ENCODE measurements at places on chromosomes 12 and 14.

- DNase-seq, result no peak
Measured at GRCh38 chr14:87325741-87326140, 667.2 kb downstream of the GALC start.

DNA sequence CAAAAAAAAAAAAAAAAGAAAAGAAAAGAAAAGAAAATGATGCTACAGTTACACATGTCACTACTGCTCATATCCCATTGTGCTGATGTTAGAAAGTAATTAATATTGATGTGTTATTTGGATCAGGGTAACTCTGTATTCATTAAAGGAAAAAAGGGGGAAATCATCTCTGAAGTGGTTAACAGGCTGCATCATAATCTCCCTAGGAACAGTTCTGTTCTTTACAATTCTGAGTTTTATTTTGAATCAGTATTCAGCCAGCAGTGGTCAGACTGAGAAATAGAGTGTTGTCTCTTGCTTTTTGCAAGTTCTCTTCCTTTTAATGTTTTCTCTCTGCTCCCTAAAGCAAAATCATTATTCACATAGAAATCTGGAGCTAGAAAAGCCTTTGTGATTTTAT is 128.6 kb upstream of the CRY1 start:
- no peak for DNase-seq

DNA sequence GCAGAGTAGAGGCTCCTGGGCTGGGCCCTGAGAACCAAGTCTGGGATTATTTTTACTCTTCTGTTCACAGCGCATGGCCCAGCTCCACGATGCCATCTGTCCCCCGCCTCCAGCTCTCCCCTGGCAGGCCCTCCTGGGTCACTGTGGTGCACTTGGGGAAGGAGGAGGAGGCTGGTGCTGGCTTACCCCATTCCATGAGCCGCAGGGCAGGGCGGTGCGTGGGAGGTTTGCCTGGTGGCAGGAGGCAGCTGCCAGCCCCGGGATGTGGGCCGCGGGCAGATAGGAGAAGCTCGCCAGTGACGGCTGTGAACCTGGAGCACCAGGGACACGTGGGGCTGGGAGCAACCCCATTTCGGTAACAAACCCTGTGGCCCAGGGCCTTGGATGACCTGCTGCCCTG is 23.2 kb downstream of the TEAD4 start:
- DNase-seq, result no peak

DNA sequence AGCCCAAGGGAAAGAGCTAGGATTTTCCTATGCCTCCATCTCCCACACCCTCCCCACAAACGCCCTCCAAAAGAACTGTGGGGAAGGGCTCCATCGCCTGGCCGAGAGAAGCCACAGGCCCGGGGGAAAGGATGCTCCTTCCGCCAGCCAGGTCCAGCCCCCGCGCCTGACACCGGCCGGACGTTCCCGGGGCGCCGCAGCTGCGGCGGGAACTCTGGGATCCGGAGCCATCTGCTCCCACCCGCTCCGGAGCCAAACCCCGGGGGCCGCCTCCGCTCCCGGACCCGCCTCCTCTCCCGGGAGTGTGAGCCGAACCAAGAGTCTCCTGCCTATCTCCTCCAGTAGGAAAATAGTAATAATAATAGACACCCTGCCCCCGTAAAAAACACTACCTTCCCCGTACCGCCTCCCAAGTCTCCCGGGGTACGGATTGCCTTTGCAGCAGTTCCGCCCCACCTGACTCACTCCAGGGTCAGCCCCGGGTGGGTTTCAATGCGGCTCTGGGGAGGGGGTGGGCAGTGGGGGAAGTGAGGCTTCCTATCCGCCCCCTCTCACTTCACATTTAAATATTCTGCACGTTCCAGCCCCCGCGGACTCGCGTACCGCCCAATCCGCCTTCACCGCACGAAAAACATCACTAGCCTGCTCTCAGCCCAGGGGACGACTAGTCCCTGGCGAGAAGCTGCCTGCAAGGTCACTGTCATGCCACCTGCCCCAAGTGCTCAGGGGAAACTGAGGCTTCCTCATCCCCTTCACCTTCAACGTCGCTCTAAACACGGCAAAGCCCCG is 2.4 kb downstream of the AGAP2 start:
- no peak for DNase-seq

- DNase-seq, result no peak
Measured at GRCh38 chr14:104431929-104432541, 147.5 kb upstream of the C14orf180 start.

DNA sequence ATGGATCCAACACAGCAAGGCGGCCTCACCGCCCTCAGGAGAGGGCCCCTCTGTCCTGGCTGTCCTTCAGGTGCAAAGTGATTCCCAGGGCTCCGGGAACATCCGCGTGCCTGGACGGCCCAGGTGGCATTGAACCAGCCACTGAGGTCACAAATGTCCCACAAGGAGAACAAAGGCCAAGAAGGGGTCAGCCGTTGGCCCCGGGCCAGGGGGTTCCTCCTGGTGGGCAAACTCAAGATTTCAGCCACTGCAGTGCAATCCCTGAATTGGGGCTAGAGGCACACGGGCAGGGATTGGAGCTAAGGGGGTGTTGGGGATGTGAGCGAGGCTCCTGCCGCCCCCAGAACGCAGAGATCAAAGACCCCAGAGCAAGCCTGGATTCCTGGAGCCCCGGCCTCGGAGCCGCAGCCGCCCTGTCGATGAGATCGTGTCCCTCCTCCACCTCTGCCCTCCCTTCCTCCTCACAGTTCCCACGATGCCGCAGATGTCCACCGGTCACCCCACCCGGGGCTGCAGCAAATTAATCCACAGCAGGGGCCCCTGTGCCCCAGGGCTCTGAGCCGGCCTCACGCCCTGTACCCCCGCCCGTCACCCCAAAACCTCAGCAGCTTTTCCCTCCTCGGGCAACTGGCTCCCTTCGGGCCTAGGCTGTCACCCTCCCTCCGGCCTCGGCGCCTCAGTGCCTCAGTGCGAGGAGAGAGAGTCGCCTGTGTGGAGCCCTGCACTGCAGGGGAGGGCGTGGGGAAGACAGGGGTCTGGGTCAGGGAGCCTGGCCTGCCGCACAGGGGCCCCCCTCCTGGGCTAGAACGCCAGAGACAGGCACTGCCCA is 56.7 kb upstream of the GALNT9 start:
- no peak for DNase-seq

GRCh38 chr12:68786929-68787328 is 21.0 kb upstream of the MDM2 start:
- no peak for DNase-seq

GRCh38 chr12:21831791-21832344 is 57.4 kb upstream of the KCNJ8 start:
- DNase-seq, result peak; percentile 92

GRCh38 chr12:32821293-32821692 is 65.6 kb upstream of the YARS2 start:
- no peak for DNase-seq

DNA sequence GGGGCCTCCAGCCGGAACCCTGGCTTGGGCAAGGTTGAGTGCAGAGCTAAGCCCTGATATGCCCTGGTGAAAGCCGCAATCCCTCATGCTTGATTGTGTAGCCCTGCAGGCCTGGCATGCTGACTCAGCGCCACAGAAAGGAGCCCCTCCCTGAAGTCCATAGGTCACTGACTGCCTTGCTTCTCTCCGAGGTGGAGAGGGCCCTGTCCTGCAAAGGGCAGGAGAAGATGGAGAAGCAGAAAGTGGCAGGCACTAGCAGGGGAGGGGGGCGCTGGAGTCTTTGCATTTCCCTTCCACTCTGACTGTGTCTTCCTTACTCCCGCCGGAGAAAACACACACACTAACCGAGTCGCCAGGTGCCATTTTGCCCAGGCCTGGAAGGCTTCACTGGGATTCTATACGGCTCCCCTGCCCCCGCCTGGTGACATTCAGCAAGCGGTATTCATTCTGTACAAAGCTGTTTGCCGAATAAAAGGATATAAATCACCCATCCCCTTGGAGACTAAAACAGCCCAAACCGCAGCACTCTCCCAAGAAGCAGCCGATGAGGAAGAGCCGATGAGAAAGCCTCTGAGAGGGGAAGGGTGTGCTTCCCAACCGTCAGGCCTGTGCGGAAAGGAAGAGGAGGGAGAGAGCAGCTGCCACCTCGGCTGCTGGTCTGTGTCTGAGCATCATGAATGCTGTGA is 69.8 kb downstream of the SLC6A12 start:
- no peak for DNase-seq

DNA sequence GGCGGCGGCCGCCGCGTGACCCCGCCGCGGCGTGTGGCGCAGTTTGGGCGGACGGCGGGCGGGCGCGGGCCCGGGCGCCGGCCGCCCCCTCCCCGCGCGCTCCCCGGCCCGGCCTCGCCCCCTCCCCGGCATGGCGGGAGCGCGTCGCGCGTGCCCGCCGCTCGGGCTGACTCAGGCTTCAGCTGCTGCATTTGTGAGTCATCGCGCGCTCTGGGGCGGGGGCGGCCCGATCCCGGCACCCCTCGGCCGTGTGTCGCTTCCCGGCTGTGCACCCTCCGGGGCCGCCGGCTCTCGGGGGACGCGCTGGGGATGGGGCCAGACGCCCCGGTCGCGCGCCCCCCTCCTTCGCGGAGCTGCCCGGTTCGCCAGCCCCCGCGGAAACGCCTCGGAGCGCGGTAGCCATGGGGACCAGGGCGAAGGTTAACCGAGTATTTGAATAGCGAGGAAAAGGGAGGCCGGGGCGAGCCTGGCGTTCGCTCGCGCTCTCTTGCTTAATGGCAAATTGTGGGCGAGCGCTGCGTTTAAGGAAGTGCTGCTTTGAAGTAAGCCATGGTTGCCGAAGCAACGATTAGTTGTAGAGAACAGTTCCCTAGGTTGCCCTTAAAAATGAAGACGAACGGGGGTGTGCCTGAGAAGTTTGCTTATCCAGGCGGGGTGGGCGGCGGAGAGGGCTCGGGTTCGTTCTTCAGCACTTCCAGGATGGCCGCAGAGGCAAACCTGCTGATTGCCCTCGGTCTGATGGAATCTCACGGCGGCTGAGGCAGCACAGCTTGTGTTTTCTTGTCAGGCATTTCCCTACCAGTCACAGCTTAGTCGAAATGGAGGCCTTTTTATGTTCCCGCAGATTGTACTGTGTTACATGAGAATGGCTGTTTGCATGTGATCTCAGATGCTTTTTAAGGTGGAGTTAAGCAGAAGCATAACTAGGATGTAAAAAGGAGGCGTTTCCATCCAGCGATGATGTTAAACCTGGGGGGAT is 896 bp downstream of the EIF5 start:
- peak; percentile 59 for DNase-seq

- no peak for DNase-seq
Measured at GRCh38 chr12:106071686-106072085, 67.1 kb downstream of the NUAK1 start.

DNA sequence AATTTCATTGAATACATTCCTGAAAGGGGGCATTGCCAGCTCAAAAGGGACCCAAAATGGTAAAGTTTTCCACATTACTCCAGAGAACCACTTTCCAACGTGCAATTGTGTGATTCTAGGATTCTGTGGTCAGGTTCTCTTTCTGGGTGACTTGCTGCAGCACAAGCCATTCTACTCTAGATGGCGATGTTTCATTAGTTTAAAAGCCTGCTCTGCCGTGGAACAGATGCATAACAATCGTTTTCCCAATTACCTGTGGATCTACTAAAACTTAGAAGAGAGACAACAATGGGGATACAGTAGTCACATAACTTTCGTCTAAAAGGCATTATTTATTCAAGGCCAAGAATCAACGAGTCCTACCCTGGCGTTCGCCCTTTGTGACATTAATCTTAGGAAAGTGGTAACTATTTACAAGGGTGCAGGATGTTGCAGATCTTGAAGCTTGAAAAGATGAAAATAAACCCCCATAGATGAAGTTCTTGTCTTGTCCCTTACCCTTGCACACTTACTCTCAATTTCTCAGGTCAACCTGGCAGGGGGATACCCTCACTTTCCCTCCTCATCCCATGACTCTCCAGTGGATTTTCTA is 400.9 kb downstream of the SNAPC1 start:
- DNase-seq, result peak; percentile 19

DNA sequence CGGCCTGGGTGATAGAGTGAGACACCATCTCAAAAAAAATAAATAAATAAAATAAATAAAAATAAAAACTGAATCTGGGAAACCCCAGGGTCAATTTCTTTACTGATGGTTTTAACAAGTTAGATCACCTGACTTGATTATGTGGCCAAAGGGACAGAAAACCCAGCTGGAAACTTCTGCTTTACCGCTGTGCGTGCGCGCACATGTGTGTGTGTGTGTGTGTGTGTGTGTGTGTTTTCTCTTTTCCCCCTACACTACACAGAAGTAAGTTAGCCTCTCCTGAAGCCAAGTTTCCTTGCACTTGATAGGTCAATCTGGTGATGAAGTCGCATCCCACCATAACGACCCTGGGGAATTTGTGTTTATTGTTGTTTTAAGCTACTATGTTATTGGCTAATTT is 105.3 kb upstream of the AMN1 start:
- no peak for DNase-seq

- DNase-seq, result no peak
Measured at GRCh38 chr14:88256997-88257950, 65.8 kb downstream of the KCNK10 start.

GRCh38 chr12:12474931-12475795 is 87.5 kb downstream of the DUSP16 start:
- no peak for DNase-seq

DNA sequence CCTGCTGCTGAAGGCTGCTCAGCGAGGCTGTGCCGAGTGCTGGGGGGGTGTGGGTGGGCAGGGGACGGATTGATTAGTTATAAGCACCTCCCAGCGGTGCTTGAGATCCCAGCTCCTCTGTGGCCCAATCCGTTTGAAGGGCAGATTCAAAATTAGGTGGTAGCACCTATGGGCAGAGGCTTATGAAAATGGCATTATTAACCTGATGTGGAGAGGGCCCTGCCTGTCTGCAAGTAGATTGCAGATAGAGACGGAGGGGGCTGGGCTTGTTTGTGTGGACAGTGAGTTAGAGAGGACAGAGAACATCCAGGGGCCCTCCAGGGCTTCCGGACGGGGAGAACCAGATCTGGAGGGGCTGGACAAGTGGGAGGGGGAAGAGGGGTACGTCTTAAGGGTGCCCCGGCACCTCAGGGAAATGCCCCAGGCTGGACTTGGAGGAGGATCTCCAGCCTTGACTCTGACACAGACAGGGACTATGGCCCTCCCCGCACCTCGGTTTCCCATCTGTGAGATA is at the start of gene RTL1:
RTL1 (minus strand) TSS at position 51 of the 514 bp plus-strand sequence. CDS start 18,934 bp downstream, outside the sequence.
- no peak for DNase-seq

DNA sequence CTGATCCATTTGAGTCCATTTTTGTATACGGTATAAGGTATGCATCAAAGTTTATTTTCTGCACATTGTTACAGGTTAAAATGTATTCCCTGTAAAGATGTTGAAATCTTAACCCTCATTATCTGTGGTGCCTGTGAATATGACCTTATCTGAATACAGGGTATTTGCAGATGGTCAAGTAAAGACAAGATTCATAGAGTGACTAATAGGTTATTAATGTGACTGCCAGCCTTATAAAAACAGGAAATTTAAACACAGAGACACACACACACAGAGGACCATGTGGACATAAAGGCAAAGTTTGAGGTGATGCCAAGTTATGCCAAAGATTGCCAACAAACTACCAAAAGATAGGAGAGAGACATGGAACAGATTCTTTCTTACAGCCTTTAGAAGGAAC is 347.2 kb upstream of the DCN start:
- peak; percentile 20 for DNase-seq

- DNase-seq, result no peak
Measured at GRCh38 chr12:102816816-102817434, 100.1 kb downstream of the PAH start.

Measured in fibroblast of gingiva (primary cell).